ENCODE measurements at places on chromosomes 5 and 9. TPM values are rescaled to one million over a fixed set of nuclear protein-coding genes. Genes with fewer than 3 reads are reported as not detected.

DNA sequence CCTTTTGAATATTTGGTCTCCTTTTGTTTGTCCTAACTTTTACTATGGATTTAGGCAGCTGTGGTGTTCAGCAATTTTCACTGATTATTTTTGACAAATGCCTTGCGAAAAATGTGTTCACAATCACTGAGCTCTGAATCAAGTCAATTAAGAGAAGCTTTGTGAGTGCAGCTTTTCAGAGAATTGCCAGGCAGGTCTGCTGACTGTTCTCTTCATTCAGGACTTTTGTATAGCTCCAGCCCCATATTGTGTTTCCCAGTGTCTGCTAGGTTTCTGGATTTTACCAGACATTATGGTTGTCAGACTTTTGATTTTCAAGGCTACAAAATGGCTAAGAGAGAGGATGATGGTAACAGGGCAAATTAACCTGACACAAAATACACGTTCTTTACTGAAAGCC, 1055.9 kb downstream of the CDH18 start:
- no peaks in the 10 kb centered on the region for H3K36me3 ChIP-seq
- H3K27ac ChIP-seq = no peak overlapping the region
- no peaks in the 10 kb centered on the region for H3K27me3 ChIP-seq
- no peak overlapping the region for H3K4me3 ChIP-seq

GRCh38 chr5:98638701-98639100, 134.8 kb upstream of the RGMB start:
- DNase-seq = no peak
- H3K27me3 ChIP-seq = no peaks in the 10 kb centered on the region
- no peaks in the 10 kb centered on the region for H3K4me1 ChIP-seq
- H3K36me3 ChIP-seq = no peaks in the 10 kb centered on the region

DNA sequence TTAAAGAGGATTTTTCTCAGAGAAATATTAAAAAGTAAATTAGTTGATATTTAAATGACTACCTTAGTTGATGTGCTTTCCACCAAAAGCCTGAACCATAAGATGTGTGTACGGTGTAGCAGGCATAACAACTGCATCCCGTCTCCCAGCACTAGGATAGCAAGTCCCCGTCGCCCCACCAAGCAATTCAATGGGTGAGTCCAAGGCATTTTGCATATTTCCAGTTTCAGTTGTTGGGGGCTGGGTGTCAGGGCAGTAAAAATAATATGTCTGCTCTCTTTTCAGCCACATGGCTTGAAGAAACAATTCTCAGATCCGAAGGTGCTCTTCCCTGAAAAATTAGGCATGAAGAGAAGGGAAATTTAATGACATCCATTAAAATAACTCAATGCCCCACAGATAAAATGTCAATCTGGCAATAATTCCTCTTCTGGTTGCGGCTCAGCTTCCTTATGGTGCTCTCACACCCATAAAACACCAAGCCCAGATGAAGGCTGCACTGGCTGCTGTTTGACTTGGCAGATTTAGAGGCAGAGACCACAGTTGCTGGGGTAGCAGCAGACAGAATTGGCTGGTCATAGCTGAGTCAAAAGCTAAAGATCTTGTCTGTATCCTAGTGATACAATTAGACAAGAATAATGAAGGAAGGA, 124.4 kb upstream of the ADCY2 start:
- H3K27me3 ChIP-seq = no peaks in the 10 kb centered on the region
- H3K27ac ChIP-seq = no peak overlapping the region
- no peaks in the 10 kb centered on the region for H3K36me3 ChIP-seq
- DNase-seq = no peak
- no peak overlapping the region for H3K4me3 ChIP-seq

GRCh38 chr5:83375049-83375745, 96.3 kb upstream of the VCAN start:
- no peaks in the 10 kb centered on the region for H3K36me3 ChIP-seq
- H3K4me1 ChIP-seq = no peaks in the 10 kb centered on the region
- H3K27me3 ChIP-seq = no peaks in the 10 kb centered on the region
- no peak overlapping the region for H3K27ac ChIP-seq
- DNase-seq = no peak
- no peak overlapping the region for H3K4me3 ChIP-seq

DNA sequence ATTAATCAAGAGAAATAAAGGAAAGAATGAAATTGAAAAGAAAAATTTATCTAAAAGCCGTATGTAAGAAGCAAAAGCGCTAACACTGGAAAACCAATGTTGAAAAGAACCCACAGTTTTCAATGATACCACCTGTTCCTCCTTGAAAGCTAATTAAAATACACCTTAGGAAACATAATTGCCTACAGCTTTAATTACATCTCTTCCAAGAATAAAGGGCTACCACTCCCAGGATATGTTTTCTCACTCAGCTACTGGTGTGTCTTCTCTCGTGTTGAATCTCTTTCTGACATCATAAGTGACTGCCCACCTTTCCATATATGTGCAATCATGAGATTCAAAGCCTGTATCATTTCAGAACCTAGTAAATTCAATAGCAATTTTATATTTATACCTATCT, 880.6 kb upstream of the DMAC1 start:
- H3K4me1 ChIP-seq = no peaks in the 10 kb centered on the region
- no peaks in the 10 kb centered on the region for H3K36me3 ChIP-seq
- H3K27ac ChIP-seq = no peak overlapping the region
- DNase-seq = no peak

Gene ASTN2
- 5.3 TPM for total RNA-seq

Gene NMRK1
- total RNA-seq = 9.0 TPM

Data from Karpas-422 (cell line).